ENCODE measurements at places on chromosomes 3 and 15. TPM values are rescaled to one million over a fixed set of nuclear protein-coding genes. Genes with fewer than 3 reads are reported as not detected.

- H3K4me1 ChIP-seq = peaks cover 9% of the 10 kb centered on the region
- DNase-seq = peak; percentile 59
- no peak overlapping the region for H3K4me3 ChIP-seq
- no peaks in the 10 kb centered on the region for H3K36me3 ChIP-seq
- H3K27ac ChIP-seq = no peak overlapping the region
These were observed 33.3 kb upstream of the MEIS2 start for GRCh38 chr15:37133602-37134001.

DNA sequence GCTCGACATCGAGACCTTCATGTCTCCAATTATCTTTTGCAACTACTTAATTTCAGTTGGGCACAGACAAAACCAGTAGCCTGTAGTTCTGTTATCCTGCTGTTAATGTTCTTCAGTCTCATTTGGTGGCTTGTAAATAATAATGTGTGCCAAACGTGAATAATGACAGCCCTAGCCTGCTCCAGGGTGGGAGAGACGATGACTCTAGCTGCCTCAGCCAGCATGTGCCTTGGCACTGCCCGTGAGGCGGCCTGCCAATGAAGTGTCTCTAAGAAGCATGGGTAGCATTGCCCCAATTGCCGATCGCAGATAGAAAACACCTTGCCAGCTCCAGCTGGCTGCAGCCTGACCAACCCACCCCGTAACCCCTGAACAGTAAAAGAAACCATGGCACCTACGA, 58.8 kb downstream of the ASB7 start:
- peaks cover 10% of the 10 kb centered on the region for H3K4me1 ChIP-seq
- no peak overlapping the region for H3K4me3 ChIP-seq
- DNase-seq = no peak
- no peaks in the 10 kb centered on the region for H3K36me3 ChIP-seq
- no peaks in the 10 kb centered on the region for H3K27me3 ChIP-seq

DNA sequence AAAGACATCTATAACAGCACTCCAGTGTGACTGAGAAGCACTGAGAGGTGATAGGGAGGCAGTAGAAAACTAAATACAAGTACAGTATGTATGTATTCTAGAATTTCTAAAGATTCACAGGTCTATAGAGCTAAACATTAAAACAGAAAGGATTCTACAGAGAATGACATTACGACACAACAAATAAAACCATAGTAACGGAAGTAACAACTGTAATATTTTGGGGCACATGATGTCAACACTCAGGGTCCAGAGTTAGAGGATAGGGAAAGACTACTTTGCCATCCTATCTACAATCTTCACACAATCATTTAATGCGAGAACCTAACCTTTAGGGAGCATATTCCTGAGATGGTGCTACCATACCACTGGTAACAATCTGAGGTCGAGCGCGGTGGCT, 13.6 kb downstream of the UBXN7 start:
- H3K36me3 ChIP-seq = no peaks in the 10 kb centered on the region
- no peak overlapping the region for H3K27ac ChIP-seq
- peaks cover 8% of the 10 kb centered on the region for H3K4me1 ChIP-seq
- no peak overlapping the region for H3K4me3 ChIP-seq

- H3K4me1 ChIP-seq = peaks cover 13% of the 10 kb centered on the region
- H3K36me3 ChIP-seq = no peaks in the 10 kb centered on the region
- DNase-seq = no peak
- no peak overlapping the region for H3K4me3 ChIP-seq
- H3K27ac ChIP-seq = no peak overlapping the region
- peaks cover 35% of the 10 kb centered on the region for H3K27me3 ChIP-seq
These were observed 86.2 kb downstream of the SEC22A start for GRCh38 chr3:123287962-123288302.

The IQCF5 gene
- total RNA-seq = not detected

The CD96 gene
- total RNA-seq = not detected

All from PC-3 (cell line).